Muscle of arm (tissue), 14 donors: ENCODE measurements at places on chromosomes 7 and 10. TPM values are rescaled to one million over a fixed set of nuclear protein-coding genes. Genes with fewer than 3 reads are reported as not detected.

SYCE1 gene
- polyA plus RNA-seq, result not detected

ZNF117 gene
- polyA plus RNA-seq, result 24.6 TPM

ST8SIA6 gene
- 2.0 TPM for polyA plus RNA-seq

LIPM gene
- polyA plus RNA-seq, result 0.79 TPM

TAS2R4 gene
- polyA plus RNA-seq, result 1.0 TPM
